Mucosa of gallbladder (tissue), 1 donor: ENCODE measurements at places on chromosomes 3 and 15. TPM values are rescaled to one million over a fixed set of nuclear protein-coding genes. Genes with fewer than 3 reads are reported as not detected.

- no peak for DNase-seq
These were observed 47.6 kb downstream of the TXNRD3 start for GRCh38 chr3:126607214-126607908.

DNA sequence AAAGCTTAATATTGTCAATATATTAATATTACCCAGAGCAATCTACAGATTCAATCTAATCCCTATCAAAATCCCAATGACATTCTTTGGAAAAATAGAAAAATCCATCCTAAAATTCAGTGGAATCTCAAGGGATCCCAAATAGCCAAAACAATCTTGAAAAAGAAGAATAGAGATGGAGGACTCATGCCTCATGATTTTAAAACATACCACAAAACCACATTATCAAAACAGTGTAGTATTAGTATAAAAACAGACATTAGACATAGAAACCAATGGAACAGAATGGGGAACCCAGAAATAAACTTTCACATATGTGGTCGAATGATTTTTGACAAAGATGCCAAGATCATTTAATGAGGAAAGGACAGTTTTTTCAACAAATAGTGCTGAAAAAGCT, 14.6 kb downstream of the NEK4 start:
- no peak for DNase-seq

DNA sequence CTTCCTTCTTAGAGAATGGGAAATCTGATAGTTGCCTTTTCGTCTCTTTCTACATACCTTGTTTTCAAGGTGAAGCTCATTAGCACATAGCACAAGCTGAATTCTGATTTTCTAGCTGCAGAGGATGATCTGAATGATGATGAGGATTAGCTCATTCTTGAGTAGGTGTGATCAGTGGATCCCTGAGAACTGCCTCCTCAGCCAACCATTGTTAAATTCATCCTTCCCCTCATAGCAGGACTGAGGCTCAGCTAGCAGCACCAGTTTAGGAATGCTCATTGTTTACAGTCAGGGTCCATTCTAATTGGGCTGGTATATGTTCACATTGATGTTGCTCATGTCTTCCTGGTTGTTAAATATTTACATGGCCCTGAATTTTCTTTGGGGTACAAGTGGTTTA, 299.9 kb upstream of the MME start:
- DNase-seq, result no peak

- no peak for DNase-seq
These were observed 33.9 kb downstream of the HDAC11 start for GRCh38 chr3:13513913-13514517.

- peak; percentile 28 for DNase-seq
These were observed 287.5 kb downstream of the MAGI1 start for GRCh38 chr3:65751123-65751700.

DNA sequence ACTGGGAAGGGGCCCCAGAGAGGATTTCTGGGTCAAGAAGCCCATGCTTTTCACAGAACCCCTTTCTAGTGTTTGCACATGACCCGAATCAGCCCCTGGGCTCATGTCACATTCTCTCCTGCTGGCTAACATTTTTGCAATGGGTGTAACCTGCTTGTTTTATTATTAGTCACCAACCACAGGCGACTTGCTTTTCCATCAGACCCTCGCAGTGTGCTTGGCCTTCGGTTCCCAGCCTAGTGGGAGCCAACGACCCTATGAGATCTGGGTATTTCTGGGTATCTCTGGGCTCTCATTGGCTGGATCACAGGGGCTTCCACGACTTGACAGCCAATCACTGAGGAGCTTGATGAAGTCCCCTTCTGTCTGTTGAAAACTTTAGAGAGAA, 11.0 kb upstream of the FBLN2 start:
- DNase-seq, result no peak

GRCh38 chr3:21944251-21944650, 193.2 kb upstream of the ZNF385D start:
- DNase-seq, result no peak

The ITIH3 gene
- 2.0 TPM for total RNA-seq

The INSYN1 gene
- 13.8 TPM for total RNA-seq

The RRP9 gene
- total RNA-seq, result 11.9 TPM

The ITGA11 gene
- total RNA-seq, result 2.6 TPM

The SLC15A2 gene
- 18.8 TPM for total RNA-seq

The ZNF502 gene
- 5.5 TPM for total RNA-seq
